Smooth muscle cell of bladder (primary cell): ENCODE measurements at places on chromosomes 7 and 10. TPM values are rescaled to one million over a fixed set of nuclear protein-coding genes. Genes with fewer than 3 reads are reported as not detected.

WNT2 gene
- total RNA-seq, result 1.4 and 4.5 TPM in 2 replicates

CPED1 gene
- 38.9 and 40.5 TPM in 2 replicates for total RNA-seq

TMEM236 gene
- total RNA-seq, result under 0.01 TPM in 2 replicates

SERPINE1 gene
- 233 and 240 TPM in 2 replicates for total RNA-seq

INA gene
- total RNA-seq, result 0.18 and 0.28 TPM in 2 replicates

SEMA3C gene
- total RNA-seq, result 99.7 and 127 TPM in 2 replicates

CACUL1 gene
- total RNA-seq, result 15.4 and 17.7 TPM in 2 replicates

ZNF248 gene
- 6.8 and 10.5 TPM in 2 replicates for total RNA-seq

UTF1 gene
- not detected in 2 replicates for total RNA-seq

ZNF804B gene
- not detected in 2 replicates for total RNA-seq

CYP3A4 gene
- not detected in 2 replicates for total RNA-seq

LRRN3 gene
- 0.85 and 2.1 TPM in 2 replicates for total RNA-seq

TPST1 gene
- total RNA-seq, result 210 and 329 TPM in 2 replicates

AGBL3 gene
- total RNA-seq, result 0.71 and 1.4 TPM in 2 replicates

TMEM130 gene
- total RNA-seq, result 0.09 and 0.14 TPM in 2 replicates

VGF gene
- 0.14 and 0.18 TPM in 2 replicates for total RNA-seq

FAM241B gene
- 0.46 TPM in 1 of 2 replicates, not detected in the other for total RNA-seq

FGFBP3 gene
- 0.28 TPM in 2 replicates for total RNA-seq

BHLHA15 gene
- 0.37 TPM in 1 of 2 replicates, not detected in the other for total RNA-seq

NXPH1 gene
- total RNA-seq, result not detected in 2 replicates

PDE6C gene
- total RNA-seq, result not detected in 2 replicates

TMEM139 gene
- not detected in 2 replicates for total RNA-seq

POLR1F gene
- total RNA-seq, result 18.4 and 19.6 TPM in 2 replicates

SLC18A3 gene
- total RNA-seq, result not detected in 2 replicates

TMEM213 gene
- not detected in 2 replicates for total RNA-seq

ITGB8 gene
- total RNA-seq, result 47.1 and 96.9 TPM in 2 replicates

GPR37 gene
- 3.3 and 3.8 TPM in 2 replicates for total RNA-seq

CALML3 gene
- under 0.01 TPM in 1 of 2 replicates, not detected in the other for total RNA-seq

ACHE gene
- total RNA-seq, result not detected in 2 replicates

SSBP1 gene
- 137 and 162 TPM in 2 replicates for total RNA-seq

TNRC18 gene
- total RNA-seq, result 25.7 and 28.2 TPM in 2 replicates

TRRAP gene
- total RNA-seq, result 10.4 and 14.5 TPM in 2 replicates

DIP2C gene
- total RNA-seq, result 8.4 and 15.3 TPM in 2 replicates

CYP26C1 gene
- total RNA-seq, result under 0.01 TPM in 2 replicates

ADIRF gene
- 107 and 110 TPM in 2 replicates for total RNA-seq

BMPER gene
- total RNA-seq, result 28.0 and 32.6 TPM in 2 replicates

GPAM gene
- 21.8 and 37.4 TPM in 2 replicates for total RNA-seq

ODAD2 gene
- total RNA-seq, result 1.2 and 3.1 TPM in 2 replicates

STEAP4 gene
- total RNA-seq, result 0.71 and 4.6 TPM in 2 replicates
